ENCODE measurements at places on chromosomes 5 and 9.

DNA sequence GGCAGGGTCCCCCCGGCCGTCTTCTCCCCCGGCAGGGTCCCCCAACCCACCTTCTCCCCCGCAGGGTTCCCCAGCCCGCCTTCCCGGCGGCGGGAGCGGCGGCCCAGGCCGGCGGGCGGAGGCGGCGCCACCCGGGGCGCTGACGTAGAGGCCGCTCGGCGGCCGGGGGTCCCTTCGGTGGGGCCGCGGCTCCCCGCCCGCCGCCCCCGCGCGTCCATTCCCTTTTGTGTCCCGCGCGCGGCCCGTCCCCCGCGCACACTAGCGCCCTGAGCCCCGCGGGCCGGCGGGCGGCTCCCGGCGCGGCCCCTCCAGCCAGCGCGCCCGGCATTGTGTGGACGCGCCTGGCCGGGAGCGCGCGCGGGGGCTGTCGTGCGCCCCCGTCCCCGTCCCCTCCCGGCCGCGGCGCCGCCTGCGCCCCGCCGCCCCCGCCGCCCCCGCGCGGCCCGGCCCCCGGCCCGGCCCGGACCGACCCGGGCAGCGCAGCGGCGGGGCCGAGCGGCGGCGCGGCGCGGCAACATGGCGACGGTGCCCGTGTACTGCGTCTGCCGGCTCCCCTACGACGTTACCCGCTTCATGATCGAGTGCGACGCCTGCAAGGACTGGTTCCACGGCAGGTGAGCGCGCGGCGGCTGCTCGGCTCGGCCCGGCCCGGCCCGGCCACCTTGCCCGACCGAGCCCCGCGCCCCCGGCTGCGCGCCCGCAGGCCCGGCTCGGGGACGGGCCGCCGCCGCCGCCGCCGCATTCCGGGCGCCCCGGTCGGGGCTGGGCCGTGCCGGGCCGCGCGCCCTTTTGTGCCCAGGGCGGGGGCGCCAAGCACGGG is at the start of gene PHF2:
Gene PHF2, plus strand, starts transcription at position 327 of the 820 bp plus-strand sequence. Its CDS starts 190 bp downstream, at position 517.
- DNase-seq = peak; percentile 71

GRCh38 chr5:111116550-111116949 is 24.4 kb downstream of the WDR36 start:
- no peak for DNase-seq

- no peak for DNase-seq
These were observed 288.5 kb upstream of the TMEM161B start for GRCh38 chr5:88557131-88557530.

- DNase-seq = no peak
These were observed 11.8 kb upstream of the NDUFB6 start for GRCh38 chr9:32584784-32585183.

- no peak for DNase-seq
These were observed 65.5 kb upstream of the TAF11L2 start for GRCh38 chr5:17432569-17432968.

- DNase-seq = no peak
These were observed 453.9 kb downstream of the ENC1 start for GRCh38 chr5:74186356-74187315.

DNA sequence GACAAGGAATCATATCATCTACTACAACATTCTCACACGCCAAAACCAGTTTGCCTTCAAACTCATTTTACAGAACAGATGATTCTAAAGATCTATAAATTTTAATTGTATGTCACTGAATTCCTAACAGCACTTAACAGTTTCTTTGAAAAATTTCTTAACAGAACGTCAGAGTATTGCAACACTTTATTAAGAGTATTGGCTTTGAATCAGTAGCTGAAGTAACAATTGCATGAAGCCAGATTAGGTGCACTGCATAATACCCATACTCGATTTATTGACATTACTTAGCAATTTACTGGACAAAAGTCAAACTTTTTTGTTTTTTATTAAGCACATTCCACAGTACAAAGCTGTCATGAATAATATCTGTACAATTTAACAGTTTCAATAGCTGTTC is 75.8 kb downstream of the SMIM23 start:
- no peak for DNase-seq

DNA sequence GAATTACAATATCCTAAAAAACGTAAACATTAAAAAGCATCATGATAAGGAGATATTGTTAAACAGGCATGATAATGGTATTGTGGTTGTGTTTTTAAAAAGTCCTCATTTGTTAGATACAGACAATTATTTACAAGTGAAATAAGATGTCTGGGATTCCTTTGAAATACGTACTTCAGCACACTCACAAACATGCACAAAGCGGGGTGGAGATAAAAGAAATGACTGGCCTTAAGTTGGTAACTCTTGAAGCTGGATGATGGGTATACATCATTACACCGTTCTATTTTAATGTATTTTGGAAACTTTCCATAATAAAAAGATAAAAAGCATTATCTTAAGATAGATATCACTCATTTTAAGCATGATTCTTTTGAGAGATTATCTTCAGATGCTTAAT is 1.0 kb downstream of the FAM200C start:
- DNase-seq = no peak

GRCh38 chr5:150559088-150559487 is 51.2 kb downstream of the NDST1 start:
- DNase-seq = no peak

GRCh38 chr5:159242656-159243055 is 20.4 kb upstream of the UBLCP1 start:
- no peak for DNase-seq

DNA sequence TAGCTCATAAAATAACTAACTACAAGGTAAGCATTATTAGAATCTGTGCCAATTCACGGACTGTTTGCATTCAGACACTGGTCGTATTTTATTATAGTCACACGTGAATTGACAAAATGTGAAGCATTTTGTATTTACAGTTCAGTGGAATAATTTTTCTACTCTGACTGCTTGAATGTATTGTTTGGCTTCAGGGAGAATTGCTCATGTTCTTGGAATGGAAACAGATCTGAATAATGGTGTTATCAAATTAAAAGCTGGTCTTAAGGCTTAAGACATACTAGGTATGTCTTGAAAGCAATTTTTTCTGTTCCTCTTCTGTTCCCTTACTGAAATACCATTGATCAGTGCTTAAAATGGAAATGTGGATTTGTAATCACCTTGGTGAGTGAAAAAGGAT is 543.7 kb upstream of the TLE4 start:
- no peak for DNase-seq

- no peak for DNase-seq
These were observed 507.8 kb upstream of the NMUR2 start for GRCh38 chr5:152912924-152913323.

DNA sequence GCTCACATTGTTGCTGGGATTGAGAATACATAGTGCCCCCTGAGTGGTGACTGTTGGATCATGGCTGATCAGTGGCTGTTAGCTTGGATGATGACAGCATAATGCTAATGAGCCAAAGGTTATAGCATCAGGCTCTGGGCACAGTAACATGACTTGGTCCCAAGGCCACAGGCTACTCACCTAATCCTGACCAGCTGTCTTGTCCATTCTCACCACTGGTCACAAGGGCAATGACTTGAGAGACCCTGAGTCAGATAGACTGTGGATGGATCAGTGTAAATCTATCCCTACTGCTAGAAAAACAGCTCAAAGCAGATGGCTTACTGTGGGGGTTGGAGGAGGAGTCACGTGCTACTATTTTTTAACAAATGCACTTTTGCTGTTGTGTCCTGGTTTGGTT is 74.7 kb downstream of the AOPEP start:
- no peak for DNase-seq

- no peak for DNase-seq
These were observed 26.0 kb downstream of the GABRP start for GRCh38 chr5:170809551-170809950.

DNA sequence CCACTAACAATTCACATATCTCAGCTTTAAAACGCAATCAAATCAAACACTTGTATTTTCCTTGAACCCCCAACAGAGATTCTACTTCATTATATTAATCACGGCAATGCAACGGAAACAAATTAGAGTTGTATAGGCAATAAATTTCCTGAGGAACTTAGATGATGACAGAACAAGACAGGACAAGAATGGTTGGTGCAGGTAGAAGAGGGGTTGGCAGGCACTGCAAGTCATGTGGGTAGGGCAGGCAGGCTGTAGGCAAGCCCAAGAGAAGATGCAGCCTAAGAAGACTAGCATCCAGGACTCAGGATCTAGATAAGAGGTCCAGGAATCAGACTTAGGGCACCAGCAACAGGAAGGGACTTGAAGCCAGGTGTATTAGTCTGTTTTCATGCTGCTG is 16.6 kb upstream of the FEM1C start:
- DNase-seq = no peak

- DNase-seq = no peak
These were observed 90.3 kb upstream of the IQGAP2 start for GRCh38 chr5:76312783-76313182.

DNA sequence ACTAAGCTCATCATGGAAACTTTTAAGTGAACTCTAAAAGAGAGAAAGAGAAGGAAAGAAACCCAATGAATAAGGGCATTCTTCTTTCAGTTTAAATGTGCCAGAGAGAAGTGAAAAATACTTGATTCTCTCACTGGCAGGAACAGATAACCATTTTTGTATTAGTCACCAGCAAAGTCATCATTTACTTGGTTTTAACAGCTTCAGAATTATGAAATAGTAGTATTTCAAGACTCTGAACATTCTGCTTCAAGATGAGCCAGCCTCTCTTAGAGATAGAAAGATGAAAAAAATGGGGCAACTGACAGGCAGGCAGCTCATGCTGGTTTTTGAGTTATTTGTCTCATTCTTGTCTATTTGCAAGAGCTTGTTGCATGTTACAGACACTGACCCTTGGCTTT is 103.5 kb downstream of the GCNT1 start:
- no peak for DNase-seq

DNA sequence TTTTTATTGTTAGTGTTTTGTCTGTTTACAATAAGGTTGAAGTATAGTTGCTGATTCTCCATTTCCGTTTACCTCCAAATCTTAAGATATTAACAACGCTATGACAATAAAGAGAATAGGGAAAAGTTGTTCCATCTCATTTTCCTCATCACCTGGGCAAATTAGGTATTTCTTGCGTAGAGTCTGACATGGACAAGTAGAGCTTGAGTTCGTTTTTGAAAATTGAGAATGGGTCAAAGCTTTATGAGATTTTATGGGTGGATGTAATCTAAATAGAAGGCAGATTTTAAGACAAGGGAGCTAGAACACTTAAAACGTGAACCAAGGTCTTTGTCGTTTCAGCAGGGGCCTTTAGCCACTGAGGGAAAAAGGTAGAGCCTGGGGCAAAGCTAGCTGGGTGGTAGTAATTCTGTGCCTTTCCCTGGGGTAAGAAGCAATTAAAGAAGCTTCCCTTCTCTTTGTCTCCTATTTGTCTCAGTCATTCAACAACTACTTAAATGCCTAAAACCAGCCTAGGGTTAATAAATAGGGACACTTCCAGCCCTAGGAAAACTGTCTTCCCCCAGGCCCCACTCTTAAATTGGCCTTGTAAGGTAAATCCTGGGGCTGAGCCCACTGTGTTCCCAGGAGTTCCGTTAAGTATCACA is 551 bp upstream of the CAAP1 start:
- no peak for DNase-seq

GRCh38 chr5:57325678-57326397 is 152.0 kb downstream of the GPBP1 start:
- DNase-seq = no peak

DNA sequence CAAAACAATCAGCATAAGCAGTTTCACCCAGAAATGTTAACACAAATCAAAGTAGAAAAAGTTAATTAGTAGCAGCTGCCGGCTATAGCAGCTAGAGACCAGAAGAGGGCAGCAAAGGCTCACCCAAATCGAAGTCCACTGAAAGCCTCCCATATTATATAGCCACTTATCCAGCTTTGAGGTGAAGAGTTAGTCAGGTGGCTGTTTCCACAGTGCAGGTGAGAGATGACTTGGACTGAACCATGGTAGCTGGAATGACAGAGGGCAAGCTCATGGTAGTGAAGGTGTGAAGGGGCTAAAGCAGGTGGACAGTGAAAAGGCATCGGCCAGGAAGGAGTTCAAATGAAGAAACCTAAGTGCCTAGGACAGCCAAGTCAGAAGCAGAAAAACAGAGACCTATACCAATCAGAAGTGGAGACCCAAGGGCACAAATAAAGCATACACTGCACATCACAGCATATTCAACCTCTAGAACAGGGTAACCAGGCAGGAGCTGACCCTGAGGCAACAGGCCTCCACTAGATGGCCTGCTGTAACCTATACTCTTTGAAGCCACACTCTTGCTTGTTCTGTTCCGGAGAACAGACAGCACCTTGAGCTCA is 7.2 kb upstream of the RNF38 start:
- DNase-seq = peak; percentile 58

GRCh38 chr5:8102714-8103113 is 233.8 kb downstream of the MTRR start:
- DNase-seq = no peak

DNA sequence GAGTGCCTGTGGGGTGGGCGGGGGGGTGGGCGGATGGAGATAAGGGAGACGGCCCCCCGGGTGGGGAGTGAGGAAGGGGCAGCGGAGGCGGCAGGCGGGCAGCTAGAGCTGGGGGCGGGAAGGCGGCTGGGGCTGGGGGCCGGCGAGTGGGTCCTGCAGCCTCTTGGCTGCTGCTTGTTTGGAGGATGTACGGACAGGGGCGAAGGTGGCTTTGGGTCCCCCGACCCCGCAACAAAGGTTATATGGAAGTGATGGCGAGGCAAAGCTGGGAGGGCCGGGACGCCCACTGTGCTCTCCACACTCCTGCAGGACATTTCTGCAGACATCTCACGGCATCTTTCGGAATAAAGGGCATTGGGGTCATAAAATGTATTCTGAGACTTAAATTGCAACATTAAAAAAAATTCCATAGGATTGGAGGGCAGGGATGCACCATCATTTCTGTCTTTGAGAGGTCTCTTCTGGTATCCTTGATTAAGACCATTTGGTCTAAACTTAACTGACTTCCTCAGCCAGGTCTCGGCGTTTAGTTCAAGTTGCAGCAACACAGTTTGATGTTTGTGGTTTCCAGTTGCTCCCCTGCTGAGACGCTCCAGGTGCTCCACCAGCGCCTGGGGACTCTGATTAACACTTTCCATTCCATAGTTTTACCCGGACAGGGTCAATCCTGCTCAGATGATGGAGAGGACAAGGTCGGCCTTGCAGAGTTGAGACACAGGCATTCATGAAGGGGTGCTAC is 101.6 kb upstream of the SSBP2 start:
- peak; percentile 64 for DNase-seq

DNA sequence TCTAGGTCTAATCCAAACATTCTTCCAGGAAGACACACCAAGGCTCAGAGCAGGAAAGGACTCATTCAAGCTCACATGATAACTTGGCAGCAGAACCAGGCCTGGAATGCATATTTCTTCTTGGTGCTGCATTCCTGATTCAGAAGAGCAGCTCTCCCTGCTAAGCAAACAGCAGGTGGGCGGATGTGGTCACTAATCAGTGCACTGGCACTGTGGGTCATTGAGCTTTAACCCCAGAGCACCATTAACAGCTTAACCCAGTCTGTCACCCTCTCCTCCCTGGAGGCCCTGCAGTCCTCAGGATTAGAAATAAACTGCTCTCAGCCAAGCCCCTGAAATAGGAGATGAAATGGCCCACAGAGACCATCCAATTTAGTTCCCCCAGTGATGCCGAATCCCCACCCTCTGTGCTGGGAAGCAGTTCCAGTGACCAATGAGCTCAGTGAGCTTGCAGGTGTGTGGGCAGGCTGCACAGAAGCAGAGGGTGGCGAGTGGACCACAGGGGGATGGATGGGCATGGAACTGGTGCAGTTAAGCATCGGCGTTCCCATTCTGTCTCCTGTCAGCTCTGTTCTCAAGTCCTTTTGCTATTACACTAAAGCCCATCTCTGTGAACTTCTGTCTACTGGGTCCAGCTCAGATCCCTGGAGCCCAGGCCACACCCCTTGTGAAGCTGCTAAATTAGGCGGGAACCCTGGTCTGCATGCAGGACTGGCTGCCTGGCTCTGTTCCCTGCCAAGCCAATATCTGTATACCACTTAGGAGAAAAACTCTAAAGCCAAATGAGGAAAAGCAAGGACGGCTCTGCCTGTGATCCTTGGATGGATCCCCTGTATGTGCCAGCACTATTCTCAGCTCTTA is 16.6 kb upstream of the MEGF9 start:
- no peak for DNase-seq
